Natural killer cell (primary cell): ENCODE measurements at places on chromosomes 16 and 17. TPM values are rescaled to one million over a fixed set of nuclear protein-coding genes. Genes with fewer than 3 reads are reported as not detected.

Gene PGS1
- total RNA-seq: 48.3 TPM

Gene GUCY2D
- total RNA-seq: not detected

Gene CD300LB
- 2.0 TPM for total RNA-seq

Gene TIMM22
- total RNA-seq: 7.8 TPM

Gene MT1M
- total RNA-seq: not detected

Gene CCDC92B
- not detected for total RNA-seq

Gene NOG
- total RNA-seq: 0.19 TPM

Gene CCDC78
- total RNA-seq: 6.2 TPM

Gene KRTAP3-2
- total RNA-seq: not detected

Gene SLC25A10
- 6.3 TPM for total RNA-seq

Gene RAB26
- 0.27 TPM for total RNA-seq

Gene TM4SF5
- total RNA-seq: not detected

Gene LSM12
- total RNA-seq: 46.9 TPM

Gene SEPTIN12
- not detected for total RNA-seq

Gene KRTAP4-5
- not detected for total RNA-seq

Gene ABCA10
- total RNA-seq: 2.3 TPM

Gene SLC52A1
- total RNA-seq: not detected

Gene PLCG2
- 250 TPM for total RNA-seq

Gene P2RX1
- total RNA-seq: 15.3 TPM

Gene NHLRC4
- 0.75 TPM for total RNA-seq

Gene CD19
- 2.5 TPM for total RNA-seq

Gene ELP5
- 30.3 TPM for total RNA-seq

Gene COPRS
- total RNA-seq: 4.9 TPM

Gene RASD1
- total RNA-seq: 2.4 TPM

Gene ZC3H18
- total RNA-seq: 126 TPM

Gene GHDC
- 19.5 TPM for total RNA-seq

Gene KRT33A
- total RNA-seq: not detected

Gene KRTAP3-3
- total RNA-seq: not detected
